T-helper 9 cell (primary cell): ENCODE measurements at places on chromosomes 3 and 15.

DNA sequence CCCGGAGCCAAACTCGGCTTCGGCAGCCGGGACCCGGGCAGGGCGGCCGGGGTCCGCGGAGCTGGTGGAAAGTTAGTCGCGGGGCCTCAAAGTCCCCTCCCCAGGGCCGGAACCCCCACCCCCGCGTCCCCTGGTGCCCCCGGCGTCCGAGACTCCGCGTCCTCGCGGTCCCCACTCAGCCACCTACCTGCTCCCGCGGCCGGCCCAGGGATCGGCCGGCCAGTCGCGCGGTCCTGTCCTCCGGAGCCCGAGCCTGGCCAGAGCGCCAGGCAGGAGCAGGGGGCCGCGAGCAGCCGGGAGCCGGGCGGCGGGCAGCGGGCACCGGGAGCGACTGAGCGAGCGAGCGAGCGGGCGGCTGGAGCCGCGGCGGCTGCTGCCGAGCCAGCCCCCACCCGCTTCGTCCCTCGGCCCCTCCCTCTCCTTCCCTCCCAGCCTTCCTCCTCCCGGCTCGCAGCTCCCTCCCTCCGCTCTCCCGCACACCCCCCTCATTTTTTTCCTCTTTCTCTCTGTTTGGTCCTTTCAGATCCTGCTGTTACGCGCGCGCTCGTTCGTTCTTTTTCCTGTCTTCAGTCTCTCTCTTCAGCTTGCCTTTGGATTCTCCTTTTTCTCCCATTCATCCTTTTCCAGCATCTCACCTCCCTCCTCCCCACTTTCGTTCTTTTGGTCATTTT is at the start of gene MEGF11:
Gene MEGF11 (minus strand): TSS at position 333 of the 671 bp plus-strand sequence. CDS start 125,347 bp downstream, outside the sequence.
- no peak for DNase-seq

DNA sequence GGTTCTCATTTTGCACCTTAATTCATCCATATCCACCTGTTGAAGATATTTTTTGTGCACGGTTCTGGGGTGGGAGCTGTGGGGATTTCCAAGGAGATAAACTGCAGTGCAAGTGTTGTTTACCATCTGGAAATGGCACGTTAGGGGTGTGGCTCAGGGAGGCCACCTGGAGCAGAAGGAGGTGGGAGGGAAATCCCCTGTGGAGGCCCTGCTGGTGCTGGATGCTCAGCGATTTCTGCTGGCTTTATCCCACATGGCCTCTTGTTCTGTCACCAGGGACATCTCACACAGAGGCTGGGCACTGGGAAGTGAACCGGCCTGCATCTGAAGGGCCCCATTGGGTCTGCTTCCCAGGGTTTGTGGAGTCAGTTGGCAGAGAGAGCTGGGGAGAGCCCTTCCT is 24.3 kb downstream of the TRPM1 start:
- no peak for DNase-seq

GRCh38 chr3:48598323-48599076 is 3.4 kb upstream of the COL7A1 start:
- DNase-seq, result no peak

DNA sequence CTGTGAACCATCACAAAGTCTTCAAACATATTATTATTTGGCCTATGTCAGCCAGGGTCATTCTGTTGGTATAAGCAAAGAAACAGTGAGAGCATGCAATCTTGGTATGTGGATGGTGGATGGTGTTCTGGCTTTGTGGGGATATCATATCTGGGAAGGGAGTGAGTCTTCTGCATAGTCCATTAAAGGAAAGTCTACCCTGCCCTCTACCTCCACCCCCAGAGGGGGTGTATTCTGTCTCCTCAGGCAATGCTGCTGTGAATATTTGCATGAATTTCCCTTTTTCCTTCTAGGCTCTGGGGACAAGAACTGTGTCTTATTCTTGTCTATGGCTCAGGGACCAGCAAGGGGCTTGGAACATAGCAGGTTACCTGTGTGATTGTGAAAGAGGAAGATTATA is 495.8 kb downstream of the PDCD6IP start:
- DNase-seq, result no peak

DNA sequence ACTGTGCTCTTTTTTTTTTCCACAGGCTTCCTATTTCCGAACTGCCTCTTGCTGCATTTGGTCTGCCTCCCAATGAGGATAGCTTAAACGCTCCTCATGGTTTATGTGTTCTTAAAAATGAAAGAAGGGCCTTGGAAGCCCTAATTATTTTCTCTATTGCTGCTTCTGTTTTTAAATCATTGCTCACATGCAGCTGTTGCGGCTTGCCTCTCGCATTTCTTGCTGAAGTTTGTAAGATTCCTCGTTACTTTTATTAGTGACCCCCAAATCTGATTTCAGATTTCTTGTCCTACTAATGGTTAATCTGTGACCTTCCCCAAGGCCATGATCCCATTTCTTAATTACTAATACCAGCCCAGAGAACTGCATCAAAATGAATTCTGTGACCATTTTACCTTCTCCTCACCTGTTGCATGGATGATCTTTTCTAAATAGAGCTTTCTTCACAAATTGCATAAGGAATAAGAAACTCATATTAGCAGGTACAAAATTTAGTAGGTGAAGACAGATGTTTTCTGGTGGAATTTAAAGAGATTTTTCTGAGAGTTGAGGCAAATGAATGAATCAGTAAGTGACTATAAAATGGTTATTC is 1.8 kb downstream of the UBE2E1 start:
- DNase-seq, result no peak

- DNase-seq, result no peak
Observed at GRCh38 chr3:139473155-139473771, 3.1 kb downstream of the RBP2 start.

DNA sequence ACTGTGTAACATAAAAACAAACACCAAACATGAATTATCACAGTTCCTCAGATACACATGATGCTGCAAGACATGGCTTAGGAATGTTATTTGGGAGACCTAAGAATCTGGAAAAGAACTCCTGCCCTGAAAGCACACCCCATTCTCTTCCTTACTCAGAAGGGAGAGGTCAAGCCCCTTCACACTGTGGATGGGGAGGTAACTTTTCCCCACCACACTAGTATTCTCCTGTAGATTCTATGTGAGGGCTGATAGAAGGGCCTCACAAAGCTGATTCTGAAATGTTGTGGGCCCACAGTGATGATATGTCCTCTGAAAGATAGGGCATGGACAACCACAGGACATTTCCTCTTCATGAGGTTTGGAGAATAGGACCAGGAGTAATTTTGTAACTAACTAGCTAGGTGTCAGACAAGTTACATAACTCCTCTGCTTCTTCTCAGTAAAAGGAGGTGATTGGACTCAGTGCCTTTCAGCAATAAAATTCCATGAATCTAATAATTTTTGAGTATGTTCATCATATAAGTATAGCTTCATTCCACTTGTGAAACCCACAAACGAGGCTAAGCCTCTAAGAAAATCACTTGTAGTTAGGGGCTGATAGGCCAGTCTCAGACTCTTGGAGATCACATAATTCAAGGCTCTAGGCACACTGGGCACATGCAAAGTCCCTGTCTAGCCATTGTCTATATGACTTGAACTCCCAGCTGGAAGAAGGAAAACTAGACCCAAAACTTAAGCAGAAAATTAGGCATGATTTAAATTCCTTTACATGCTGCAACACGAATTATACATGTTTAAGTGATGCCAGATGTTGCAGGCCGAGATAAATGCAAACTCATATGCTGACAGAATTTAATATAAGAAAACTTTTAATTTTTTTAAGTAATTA is 7.5 kb downstream of the PTX3 start:
- no peak for DNase-seq

DNA sequence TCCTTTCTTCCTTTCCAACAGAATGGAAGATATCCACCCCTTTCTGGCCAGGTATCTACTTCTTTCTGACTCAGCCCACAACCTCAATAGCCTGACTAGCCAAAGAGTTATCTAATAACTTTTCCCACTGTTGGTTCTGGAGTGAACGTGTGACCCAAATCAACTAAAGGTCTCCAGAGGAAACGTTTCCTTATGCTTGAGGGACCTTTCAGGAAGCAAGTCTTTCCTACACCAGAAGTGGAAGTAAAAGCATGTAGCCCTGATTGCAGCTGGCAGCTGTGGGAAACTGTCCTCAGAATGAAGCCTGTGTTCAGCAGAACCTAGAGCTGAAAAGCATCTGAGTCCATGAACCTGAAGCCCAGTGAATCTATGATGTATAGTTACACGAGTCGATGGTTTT is 34.7 kb upstream of the PHLDB2 start:
- no peak for DNase-seq

- no peak for DNase-seq
Observed at GRCh38 chr15:60387321-60387720, 10.5 kb downstream of the ANXA2 start.

DNA sequence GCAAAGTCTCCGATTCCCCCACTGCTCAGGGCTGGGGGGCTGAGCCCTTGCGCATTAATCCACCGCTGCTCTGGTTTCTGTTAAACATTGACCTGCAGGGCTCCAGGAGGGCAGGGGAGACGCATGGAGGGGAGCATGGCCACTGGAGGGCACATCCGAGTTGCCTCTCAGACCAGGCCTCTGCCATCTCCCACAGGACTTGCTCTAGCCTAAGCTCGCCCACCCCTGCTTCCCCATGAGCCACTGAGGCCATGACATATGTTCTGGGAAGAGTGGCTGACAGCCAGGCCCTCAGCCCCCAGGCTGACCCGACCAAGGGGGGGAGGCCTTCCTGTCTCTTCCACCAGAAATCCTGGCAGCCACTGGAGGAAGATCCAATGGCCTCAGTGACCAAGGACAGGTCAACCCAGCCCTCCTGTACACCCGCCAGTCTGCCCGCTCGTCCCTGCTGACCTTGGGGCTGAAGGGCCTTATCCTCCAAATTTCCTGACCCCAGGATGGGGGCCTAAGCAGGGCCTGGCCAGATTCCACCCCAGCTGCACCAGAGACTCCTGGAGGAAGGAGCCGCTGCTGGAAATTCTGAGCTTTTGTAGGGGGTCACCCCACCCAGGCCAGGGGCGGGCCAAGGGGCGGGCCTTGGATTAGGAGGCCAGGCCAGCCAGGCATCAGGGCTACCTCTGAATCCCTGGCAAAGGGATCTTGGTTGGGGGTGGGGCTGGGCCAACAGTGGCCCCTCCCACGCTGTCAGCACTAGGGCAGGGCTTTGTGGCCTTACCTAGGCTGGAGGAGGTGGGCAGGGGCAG is at the start of gene HYAL1:
Gene HYAL1 (minus strand): TSS at position 562 of the 803 bp plus-strand sequence. CDS start 618 bp downstream, outside the sequence.
- DNase-seq, result no peak

GRCh38 chr3:71461749-71462483 is 121.6 kb downstream of the FOXP1 start:
- no peak for DNase-seq

- no peak for DNase-seq
Observed at GRCh38 chr3:168747697-168748096, 652.0 kb upstream of the GOLIM4 start.

DNA sequence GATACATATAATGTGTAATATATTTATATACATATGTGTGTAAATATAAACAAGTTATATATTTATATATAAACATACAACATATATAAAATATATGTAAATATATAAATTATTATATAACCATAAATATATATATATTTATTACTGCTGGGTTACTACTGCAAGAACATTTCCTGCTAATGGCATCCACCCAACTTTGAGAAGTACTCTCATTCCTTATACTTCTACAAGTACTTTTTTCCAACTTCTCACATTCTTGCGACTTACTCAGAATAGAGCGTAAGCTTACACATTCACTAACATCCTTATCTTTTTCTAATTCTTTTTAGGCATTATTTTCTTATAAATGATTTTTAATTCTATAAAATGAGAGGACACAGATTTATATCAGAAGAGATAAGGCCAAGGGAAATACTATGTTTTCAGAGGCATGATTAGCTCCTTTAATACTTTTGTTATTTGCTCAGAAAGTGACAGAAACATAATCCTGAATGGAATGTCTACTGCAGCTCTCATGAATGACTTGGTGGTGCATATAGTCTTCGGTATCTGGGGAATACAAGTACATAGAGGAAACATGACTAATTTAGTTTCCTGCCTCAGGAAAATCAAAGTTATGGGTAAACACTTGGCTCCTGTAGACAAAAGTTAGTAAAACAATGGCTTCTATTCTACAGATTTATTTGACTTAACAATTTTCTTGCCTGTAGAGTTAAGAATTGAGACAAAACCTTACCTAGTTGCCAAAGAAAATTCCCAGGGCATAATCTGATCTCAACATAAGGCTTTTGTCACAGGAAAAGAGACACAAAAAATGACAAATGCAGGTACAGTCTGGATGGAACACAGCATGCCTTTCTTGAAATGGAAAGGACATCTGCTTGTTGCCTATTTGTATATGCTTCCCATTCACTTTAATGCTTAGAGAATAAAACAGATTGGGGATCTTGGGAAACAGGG is 453.9 kb downstream of the SQOR start:
- no peak for DNase-seq

- DNase-seq, result no peak
Observed at GRCh38 chr15:45943240-45943639, 308.4 kb downstream of the SQOR start.

GRCh38 chr3:167967257-167968036 is 128.3 kb downstream of the GOLIM4 start:
- no peak for DNase-seq

- no peak for DNase-seq
Observed at GRCh38 chr3:41104147-41104546, 95.2 kb upstream of the CTNNB1 start.

GRCh38 chr3:130933801-130934345 is 40.0 kb downstream of the ATP2C1 start:
- DNase-seq, result no peak

GRCh38 chr15:25335279-25335678 is 103.5 kb downstream of the UBE3A start:
- DNase-seq, result no peak

- no peak for DNase-seq
Observed at GRCh38 chr3:56724676-56725075, 41.6 kb upstream of the TASOR start.

- no peak for DNase-seq
Observed at GRCh38 chr15:78162038-78162437, 12.9 kb downstream of the IDH3A start.

- DNase-seq, result no peak
Observed at GRCh38 chr15:89774492-89774891, 1.6 kb upstream of the MESP2 start.

DNA sequence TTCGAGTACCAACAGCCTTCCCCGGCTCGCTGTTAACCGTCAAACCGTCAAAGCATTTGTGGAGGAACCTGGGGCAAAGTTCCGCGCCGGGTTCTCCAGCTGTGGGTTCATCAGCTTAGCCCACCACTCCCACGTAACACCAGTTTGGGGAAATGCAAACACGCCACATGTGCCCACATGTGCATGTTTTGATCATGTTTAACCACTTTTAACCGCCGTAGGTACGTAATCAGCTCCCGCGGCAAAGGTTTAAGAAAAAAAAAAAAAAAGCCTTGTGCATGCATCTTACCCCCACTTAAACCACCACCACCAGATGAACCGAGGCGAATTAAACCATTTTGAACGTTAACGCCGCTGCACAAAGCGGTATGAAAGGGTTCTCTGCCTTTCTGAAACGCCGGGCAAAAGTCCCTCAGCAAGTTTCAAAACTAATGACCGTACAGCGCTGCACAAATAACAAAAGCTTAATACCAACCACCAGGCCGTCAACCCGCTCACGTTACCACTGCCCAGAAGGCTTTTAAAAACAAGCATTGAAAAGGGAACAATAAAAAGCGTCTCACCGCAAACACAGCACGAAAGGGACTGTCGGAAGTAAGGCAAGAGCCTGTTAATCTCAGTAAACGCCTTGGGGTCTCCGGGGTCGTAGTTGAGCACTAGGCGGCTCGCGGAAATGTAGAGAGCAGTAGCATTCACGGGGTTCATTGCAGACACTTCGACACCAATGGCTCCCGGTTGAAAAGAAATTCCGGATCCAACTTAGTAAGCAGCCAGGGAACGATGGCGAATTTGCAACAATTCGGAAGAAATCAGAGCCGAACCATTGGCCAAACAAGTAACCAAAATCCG is 1.5 kb downstream of the MSL2 start:
- peak; percentile 67 for DNase-seq

GRCh38 chr3:100761211-100761942 is 52.1 kb downstream of the TFG start:
- no peak for DNase-seq

GRCh38 chr3:133655731-133656515 is 5.8 kb downstream of the TOPBP1 start:
- DNase-seq, result no peak
